ENCODE measurements at places on chromosomes 16 and 17. TPM values are rescaled to one million over a fixed set of nuclear protein-coding genes. Genes with fewer than 3 reads are reported as not detected.

The CD300LB gene
- not detected for polyA plus RNA-seq

The IRX3 gene
- polyA plus RNA-seq: 58.7 TPM

The FBXW10 gene
- not detected for polyA plus RNA-seq

The GRIN2A gene
- polyA plus RNA-seq: 1.4 TPM

The HAP1 gene
- polyA plus RNA-seq: 3.9 TPM

The SENP3 gene
- polyA plus RNA-seq: 125 TPM

The KCNJ16 gene
- polyA plus RNA-seq: 2.1 TPM
